Left ventricle myocardium superior (tissue), 1 donor: ENCODE measurements at places on chromosomes 3 and 15. TPM values are rescaled to one million over a fixed set of nuclear protein-coding genes. Genes with fewer than 3 reads are reported as not detected.

ATP13A5 gene
- total RNA-seq: not detected

RPL39L gene
- 4.1 TPM for total RNA-seq

CKMT1B gene
- 0.25 TPM for total RNA-seq

RFX7 gene
- total RNA-seq: 7.2 TPM

NOX5 gene
- not detected for total RNA-seq

NTRK3 gene
- total RNA-seq: 4.0 TPM

PLCD1 gene
- 6.9 TPM for total RNA-seq

KY gene
- 20.6 TPM for total RNA-seq

TNFAIP8L3 gene
- 4.9 TPM for total RNA-seq

MIX23 gene
- total RNA-seq: 28.6 TPM

DPPA2 gene
- not detected for total RNA-seq
